Heart left ventricle (tissue), 16 donors: ENCODE measurements at places on chromosomes 3 and 15.
A peak's percentile ranks its signal among the peaks of the same experiment; 100 is the strongest.

- DNase-seq: no peak
Observed at GRCh38 chr3:150372722-150373121, 35.4 kb upstream of the TSC22D2 start.

DNA sequence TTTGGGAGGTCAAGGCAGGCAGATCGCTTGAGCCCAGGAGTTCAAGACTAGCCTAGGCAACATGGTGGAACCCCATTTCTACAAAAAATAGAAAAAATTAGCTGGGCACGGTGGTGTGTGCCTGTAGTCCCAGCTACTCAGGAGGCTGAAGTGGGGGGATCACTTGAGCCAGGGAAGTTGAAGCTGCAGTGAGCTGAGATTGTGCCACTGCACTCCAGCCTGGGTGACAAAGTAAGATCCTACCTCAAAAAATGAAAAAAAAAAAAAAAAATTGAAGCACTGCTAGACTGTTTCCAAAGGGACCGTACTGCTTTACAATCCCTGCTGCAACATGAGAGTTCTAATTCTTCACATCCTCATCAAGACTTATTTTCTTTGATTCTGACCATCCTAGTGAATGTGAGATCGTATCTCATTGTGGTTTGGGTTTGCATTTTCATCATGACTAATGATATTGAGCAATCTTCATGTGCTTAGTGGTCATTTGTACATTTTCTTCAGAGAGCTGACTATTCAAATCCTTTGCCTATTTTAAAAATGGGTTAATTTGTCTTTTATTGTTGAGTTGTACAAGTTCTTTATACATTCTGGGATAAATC is 10.8 kb downstream of the CMTM8 start:
- DNase-seq: no peak

DNA sequence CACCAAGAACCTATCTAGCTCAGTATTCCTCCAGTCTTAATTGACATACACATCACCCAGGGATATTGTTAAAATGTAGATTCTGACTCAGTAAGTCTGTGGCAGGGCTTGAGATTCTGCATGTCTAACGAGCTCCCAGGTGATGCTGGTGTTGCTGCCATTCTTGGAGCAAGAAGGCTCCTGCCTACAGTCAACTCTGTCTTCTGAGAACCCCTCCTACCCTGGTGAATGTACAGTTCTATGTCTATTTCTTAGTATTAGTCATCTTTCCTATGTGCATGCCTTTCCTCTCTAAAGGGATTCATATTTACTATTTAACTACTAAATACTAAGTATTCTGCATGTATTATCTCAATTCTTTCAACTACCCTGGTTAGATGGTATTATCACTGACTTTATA is 268.7 kb downstream of the EDEM1 start:
- DNase-seq: no peak

DNA sequence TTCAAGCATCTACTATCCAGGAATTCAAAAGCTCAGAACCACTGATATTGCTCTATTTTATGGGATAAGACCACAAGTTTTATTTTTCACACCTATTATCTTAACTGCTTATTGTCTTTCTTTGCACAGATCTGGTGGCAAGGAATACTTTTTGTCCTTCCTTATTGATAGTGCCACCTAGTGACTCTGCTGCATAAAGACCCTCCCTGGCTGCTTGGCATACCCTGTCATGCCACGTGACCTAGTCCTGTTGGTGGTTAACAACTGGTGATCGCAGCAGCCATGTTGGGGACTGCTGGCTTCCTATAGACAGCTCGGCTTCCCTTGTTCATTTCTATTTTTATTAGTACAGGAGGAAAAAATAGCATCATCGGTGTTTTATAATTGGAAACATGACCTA is 236.3 kb downstream of the MEX3B start:
- DNase-seq: peak; percentile 34

DNA sequence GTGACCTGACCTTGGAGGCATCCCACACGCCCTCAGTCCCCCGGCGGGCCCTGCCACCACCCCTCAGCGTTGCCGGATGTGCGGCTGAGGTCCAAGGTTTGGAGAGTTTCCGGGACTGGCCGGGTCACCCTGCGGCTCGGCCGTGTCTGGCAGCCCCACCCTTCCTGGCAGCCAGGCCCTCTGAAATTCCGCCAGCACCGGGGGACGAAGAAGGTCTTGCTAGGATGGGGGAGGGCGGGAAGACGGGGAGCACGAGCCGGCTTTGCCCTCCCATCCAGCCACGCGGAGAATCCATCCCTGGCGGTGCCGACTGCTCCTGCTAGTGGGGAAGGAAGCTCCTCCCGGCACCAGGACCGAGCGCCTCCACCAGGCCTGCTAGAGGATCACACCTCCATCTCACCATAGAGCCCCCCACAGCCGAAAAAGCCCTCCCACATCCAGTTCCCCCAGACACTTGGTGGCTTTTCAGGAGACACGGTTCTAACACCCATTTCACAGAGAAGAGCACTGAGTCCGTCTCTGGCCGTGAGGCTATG is 81.5 kb downstream of the CPN2 start:
- peak; percentile 94 for DNase-seq

DNA sequence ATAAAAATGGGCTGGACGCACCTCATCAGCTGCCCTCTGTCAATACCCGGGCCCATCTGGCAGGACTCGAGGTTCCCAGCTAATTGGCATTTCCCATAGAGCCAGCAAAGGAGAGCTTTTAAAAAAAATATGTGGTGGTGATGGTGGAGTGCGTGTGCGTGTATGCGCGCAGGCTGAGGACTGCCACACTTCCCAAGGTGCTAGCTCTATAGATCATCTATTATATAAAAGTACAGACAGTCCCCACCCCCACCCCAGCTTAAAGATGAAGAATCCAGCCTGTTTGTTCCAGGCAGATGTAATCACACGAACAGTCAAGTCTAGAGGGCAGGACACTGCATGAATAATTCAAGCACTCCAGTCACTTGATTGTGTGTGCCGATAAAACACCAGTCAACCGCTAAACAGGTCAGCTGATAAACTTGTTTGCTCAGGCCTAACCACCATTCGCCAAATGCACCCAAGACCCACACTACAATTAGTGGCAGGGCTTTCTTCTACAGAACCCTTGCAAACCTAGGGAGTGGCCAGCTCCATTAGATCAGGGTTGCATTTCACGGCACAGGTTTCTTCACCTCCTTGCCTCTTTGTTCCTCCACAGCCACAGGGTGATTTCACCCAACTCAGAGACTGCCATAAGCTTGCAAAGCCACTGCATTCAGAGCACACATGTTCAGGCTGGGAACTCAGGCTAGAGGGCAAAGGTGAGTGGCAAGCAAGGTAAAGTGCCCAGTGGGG is 5.8 kb downstream of the TLE3 start:
- DNase-seq: peak; percentile 12

DNA sequence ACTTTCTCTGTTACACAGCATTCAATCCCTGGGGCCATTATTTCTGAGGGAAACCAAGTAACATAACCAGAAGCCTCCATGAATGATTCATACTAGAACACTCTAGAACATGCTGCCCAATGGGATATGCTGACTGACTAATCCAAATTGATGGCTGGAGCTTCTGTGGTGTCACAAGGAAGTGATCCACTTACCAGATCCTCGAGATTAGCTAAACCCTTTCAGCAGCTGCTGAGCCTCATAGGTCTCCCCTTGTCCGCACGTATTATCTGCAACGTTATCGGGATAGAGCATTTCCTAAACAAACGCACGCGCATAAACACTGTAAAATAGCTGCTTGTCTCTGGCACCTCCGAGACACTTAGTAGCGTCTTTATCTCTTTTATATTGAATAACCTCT is 61.2 kb upstream of the PROK2 start:
- DNase-seq: no peak

DNA sequence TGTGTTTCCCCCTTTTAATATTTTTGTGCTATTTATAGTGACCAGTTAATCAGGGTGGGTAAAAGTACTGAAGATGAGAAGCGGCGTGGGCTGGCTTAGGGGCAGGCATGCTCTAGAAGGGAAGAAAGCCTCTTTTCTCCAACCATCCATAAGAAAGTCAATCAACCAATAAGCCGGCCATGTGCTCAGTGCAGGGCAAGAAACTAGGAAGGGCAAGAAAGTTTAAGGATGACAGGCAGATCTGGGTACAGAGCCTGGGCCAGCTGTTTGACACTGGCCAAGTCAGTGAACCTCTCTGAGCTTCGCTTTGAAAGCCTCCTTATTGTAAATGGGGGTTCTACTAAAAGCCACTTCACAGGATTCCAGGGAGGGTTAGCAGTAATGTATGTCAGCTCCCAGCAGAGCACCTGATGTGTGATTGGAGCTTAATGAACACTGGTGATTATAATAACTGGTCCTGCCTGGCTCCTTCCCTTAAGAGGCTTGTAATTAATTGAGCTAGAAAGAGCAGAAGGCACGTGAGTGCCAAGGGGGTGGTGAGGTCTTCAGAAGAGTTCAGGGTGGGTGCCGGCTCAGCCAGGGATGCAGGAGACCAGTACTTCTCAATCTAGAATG is 5.7 kb upstream of the CHRNA3 start:
- no peak for DNase-seq

DNA sequence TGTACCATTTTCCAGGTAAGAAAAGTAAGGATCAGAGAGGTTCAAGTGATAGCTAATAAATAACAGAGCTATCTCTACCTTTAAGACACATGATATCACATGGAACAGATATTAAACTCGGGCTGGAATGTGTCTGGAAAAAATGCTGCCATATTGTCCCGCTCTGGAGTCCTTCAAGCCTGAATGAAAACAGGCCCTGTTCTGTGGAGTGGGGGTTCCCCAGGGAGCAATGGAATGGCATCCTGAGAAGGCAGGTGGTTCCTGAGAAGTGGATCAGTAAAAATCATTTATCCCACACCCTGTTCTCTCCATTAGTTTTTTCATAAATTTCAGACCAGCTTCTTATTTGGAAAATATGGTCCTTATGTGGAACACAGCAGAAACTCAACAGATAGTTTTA is 57.3 kb upstream of the PRTG start:
- no peak for DNase-seq

- DNase-seq: no peak
Observed at GRCh38 chr3:141442446-141442845, 44.4 kb upstream of the RASA2 start.

GRCh38 chr15:78415284-78415683 is 22.7 kb upstream of the IREB2 start:
- no peak for DNase-seq

GRCh38 chr15:89593018-89593417 is 17.7 kb downstream of the TICRR start:
- DNase-seq: no peak

- peak; percentile 43 for DNase-seq
Observed at GRCh38 chr3:170622369-170623159, 36.7 kb upstream of the SLC7A14 start.

- DNase-seq: no peak
Observed at GRCh38 chr3:138461246-138461645, 26.8 kb downstream of the ESYT3 start.

GRCh38 chr3:71580636-71581456 is 2.7 kb downstream of the FOXP1 start:
- DNase-seq: no peak

DNA sequence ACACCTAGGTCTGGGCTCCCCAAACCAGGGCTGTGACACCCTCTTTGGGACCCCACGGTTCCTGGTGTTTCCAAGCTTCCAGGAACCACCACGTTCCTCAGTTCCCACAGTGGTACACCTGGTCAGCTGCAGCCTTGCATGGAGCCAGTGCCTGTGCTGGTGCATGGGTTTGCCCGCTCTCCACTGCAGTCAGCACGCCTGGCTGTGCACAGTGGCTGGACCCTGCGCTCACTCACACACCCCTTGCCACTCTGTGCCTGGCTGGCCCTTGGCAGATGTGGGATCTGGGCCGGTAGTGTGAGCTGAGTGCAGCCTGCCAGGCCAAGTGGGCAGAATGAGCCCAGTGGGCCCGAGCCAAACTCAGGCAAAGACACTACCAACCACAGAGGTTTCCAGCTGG is 48.8 kb downstream of the TCAIM start:
- DNase-seq: no peak

- peak; percentile 42 for DNase-seq
Observed at GRCh38 chr3:132352556-132353143, 35.4 kb downstream of the ACP3 start.

GRCh38 chr15:79206940-79207339 is 75.6 kb upstream of the ANKRD34C start:
- no peak for DNase-seq

DNA sequence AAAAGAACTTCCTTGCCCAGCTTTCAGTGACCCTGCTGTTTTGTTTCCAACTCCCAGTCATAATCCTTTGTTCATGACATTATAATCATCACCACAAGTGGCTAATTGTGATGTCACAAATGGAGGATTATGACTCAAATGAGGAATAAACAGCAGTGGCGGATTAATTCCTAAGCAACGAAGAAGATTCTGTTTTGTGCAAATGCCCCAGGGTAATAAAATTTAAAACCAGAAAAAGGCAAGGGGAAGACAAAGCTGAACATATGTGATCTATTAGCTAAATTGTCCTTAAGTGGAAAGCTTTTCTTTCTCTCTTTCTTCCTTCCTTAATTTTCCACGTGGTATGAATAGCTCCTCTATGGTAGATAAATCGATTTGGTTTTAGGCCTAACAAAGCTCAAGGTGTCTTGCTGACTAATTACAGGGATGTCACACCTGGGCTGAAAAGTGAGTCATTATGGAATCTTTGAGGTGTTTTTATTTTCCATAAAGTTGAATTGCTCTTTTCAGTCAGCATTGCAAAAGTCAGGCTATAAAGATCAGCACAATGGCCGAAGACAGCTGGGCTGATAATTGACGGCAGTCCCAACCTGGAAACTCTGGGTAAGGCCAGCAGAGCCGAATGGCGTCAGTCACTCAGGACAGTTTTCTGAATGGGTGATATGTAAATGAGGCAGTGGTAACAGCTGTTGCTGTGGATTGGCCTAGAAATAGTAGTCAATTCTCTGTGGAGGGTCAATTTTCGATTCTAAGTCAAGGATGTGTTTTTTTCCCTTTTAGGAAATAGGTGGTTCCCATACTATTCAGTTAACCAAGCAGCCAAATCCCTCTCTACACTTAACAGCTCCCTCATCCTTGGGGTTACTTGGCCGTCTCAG is 121.5 kb downstream of the PTPRG start:
- no peak for DNase-seq

- no peak for DNase-seq
Observed at GRCh38 chr15:29838352-29839010, 16.2 kb upstream of the TJP1 start.

GRCh38 chr3:29606416-29606815 is 325.5 kb downstream of the RBMS3 start:
- no peak for DNase-seq

DNA sequence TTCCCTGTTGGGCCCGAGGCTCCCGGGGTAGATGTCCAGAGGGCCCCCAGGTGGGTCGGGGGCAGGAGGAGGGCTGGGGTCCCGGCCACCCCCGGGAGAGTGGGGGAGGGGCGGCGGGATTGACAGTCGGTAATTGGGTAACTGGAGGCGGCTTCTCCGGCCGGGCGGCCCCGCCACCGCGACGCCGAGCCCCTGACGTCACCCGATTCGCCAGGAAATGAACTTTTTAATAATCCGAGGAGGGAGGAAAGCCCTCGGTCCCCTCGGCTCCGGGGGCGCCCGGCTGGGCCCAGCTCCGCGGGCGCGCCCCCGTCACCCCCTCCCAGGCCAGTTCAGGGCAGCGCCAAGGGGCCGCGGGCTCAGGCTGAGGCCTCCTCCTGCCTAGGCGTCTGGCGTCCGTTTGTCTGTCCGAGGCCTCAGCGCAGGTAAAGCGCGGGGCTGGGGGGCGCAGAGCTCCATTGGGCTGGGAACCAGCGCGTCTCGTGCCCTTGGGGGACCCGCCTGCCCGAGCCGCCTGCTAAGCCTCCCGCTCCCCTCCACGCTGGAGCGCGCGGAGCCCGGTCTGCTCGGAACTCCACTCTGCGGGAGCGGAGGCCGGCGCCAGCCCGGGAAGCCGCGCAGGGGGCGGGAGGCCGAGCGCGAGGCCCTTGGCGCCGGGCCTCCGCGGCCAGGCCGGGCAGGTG is 3.9 kb downstream of the GATA2 start:
- peak; percentile 77 for DNase-seq
